ENCODE measurements at places on chromosomes 7 and 10.

DNA sequence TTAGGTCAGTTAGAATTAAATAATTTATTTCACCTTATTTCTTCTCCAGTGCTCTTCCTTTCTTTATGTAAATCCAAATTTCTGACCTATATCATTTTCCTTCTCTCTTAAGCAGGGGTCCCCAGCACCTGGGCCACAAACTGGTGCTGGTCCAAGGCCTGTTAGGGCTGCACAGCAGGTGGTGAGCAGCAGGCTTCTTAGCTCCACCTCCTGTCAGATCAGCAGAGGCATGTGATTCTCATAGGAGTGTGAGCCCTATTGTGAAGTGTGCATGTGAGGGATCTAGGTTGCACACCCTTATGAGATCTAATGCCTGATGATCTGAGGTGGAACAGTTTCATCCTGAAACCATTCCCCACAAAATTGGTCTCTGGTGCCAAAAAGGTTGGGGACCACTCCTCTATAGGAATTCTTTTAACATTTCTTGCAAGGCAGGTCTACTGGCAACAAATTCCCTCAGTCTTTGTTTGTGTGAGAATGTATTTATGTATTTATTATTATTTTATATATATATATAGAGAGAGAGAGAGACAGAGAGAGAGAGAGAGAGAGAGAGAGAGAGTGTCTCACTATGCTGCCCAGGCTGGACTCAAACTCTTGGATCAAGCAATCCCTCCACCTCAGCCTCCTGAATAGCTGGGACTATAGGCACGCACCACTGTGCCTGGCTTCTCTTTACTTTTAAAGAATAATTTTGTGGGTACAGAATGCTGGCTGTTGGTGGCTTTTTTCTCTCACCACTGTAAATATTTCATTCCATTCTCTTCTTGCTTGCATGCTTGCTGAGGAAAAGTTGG, 4.3 kb upstream of the ABCC2 start:
- no peak for DNase-seq

DNA sequence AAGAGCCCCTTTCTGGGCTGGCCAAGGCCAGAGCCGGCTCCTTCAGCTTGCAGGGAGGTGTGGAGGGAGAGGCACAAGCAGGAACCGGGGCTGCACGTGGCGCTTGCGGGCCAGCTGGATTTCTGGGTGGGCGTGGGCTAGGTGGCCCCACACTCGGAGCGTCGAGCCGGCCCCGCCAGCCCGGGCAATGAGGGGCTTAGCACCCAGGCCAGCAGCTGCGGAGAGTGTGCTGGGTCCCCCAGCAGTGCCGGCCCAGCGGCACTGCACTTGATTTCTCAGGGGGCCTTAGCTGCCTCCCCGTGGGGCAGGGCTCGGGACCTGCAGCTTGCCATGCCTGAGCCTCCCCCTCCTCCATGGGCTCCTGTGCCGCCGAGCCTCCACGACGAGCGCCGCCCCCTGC, 48.1 kb downstream of the SH2D4B start:
- DNase-seq = no peak

GRCh38 chr10:120505866-120506265, 48.8 kb downstream of the PLPP4 start:
- DNase-seq = no peak

GRCh38 chr10:4672201-4672600, 153.8 kb upstream of the AKR1E2 start:
- DNase-seq = no peak

DNA sequence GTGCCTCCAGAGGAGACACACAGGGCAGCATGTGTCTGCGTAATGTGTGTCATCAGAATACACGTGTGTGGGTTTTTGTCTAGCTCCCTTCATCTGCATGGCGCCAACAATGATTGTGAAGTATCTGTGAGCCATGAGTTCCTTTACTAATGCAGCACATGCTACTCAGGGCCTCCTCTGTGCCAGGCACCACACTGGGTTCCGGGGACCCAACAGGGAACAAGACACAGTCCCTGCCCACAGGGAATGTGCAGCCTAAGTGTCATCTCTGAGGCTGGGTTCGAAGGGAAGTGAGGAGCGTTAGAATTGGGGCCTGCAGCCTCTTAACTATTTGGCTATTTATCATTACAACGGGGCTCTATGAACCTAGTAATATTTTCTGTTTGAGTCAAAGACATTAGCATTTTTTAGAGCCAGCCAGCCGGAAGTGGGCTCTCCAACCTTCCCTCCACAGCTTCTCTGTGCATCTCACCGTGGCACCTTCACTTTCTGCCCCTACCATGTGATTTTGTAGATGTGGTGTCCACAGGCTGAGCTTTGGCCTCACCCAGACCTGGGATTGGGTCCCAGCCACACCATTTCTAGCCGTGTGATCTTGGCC, 43.9 kb upstream of the SRGN start:
- no peak for DNase-seq

DNA sequence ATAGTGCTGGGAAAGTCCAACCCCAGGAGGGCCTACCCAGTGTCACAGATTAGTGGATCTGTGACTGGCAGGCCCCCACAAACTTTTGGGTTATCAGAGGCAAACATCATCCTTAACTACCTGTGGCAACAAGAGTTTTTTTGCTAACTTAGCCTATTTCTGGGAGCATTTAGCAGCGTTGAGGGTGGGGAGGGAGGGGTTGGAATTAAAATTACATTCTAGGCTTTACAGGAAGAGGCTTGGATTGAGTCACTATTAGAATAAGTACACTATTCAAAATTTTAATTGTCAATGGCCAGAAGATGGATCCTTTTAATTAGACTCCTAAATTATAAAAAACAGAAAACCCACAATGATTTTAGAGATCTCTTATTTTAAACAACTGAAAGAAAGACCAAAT, 267.9 kb upstream of the NPSR1 start:
- no peak for DNase-seq

GRCh38 chr7:69817121-69817520, 218.8 kb downstream of the AUTS2 start:
- no peak for DNase-seq

- peak; percentile 58 for DNase-seq
These were observed 13.9 kb downstream of the TSPAN14 start for GRCh38 chr10:80468002-80468401.

- DNase-seq = no peak
These were observed 19.9 kb downstream of the POLL start for GRCh38 chr10:101568054-101568745.

GRCh38 chr7:140876519-140877248, 48.0 kb downstream of the BRAF start:
- no peak for DNase-seq

DNA sequence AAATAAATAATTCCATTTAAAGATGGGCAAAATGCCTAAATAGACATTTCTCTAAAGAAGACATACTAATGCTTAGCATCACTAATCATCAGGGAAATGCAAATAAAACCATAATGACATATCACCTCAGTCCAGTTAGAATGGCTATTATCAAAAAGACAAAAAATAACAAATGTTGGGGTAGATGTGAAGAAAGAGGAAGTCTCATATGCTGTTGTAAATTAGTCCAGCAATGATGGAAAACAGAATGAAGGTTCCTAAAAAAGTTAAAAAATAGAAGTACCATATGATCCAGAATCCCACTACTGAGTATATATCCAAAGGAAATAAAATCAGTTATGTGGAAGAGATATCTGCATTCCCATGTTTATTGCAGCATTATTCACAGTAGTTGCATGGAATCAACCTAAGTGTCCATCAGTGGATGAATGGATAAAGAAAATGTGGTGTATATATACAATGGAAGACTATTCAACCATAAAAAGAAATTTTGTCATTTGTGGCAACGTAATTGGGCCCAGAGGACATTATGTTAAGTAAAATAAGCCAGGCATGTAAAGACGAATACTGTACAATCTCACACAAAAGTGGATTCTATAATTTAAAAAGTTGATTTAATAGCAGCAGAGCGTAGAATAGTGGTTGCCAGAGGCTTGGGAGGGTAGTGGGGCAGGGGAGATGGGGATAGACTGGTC, 52.0 kb downstream of the TCAF1 start:
- no peak for DNase-seq

DNA sequence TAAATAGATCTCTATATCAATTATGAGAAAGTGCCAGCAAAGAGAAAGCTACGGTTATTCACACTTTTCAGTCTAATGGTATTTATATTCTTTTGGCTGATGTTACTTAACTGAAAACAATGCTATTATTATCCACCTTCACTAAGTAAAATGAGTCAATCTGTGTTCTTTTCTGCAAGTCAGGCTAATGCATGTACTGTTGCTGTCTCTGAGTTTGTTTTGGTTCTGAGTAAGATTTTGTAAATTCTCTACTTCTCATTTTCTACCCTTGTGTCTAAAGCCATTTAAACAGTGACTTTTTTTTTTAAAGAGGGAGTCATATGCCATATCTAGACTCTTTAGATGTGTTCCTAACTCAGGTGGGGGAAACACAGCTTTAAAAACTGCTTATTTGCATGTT, 7.5 kb downstream of the VWC2 start:
- no peak for DNase-seq

GRCh38 chr7:107924841-107925504, 34.0 kb downstream of the DLD start:
- DNase-seq = no peak

DNA sequence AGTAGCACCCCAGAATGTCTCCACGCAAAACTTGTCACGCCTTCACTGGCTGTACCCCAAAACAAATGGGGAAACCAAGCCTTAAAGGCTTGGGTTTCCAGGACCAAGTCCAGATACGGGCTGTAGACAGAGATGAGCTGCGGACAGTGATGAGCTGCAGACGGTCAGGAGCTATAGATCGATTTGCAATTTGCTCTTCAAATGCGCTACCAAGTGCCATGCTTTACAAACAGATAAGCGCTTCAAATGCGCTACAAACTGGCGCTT, 658 bp upstream of the SGCE start:
- DNase-seq = no peak

DNA sequence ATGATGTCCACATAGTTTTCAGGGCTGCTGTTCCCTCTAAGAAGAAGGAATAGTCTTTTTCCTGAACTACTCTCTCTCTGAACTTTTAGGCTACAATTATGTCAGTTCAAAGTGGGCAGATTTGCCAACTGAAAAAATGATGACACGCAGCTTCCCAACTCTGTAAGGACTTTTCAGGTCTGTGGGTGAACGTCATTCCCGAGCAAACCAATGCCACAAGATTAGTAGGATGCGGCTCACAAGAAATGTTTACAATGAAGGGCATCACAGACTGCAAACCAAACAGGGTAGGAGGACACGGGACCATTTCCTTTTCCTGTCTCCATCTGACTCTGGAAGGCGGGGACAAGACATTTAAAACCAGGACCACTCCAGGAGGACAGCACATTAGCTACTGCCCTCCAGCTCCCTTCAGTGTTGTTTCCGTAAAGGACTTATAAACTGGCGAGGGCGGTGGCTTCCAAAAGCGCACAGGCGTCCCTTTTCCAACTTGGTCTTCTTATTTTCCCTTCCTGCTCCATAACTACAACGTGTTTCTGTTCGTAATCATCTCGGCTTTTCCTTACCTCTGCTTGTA, 539 bp upstream of the MKLN1 start:
- no peak for DNase-seq

- no peak for DNase-seq
These were observed 27.8 kb upstream of the KCNK18 start for GRCh38 chr10:117169480-117169879.

- no peak for DNase-seq
These were observed 56.8 kb upstream of the FAM171A1 start for GRCh38 chr10:15427843-15428414.

- no peak for DNase-seq
These were observed 329.2 kb downstream of the TNS3 start for GRCh38 chr7:47252675-47253074.

GRCh38 chr7:28658381-28658780, 246.1 kb downstream of the CREB5 start:
- DNase-seq = no peak

DNA sequence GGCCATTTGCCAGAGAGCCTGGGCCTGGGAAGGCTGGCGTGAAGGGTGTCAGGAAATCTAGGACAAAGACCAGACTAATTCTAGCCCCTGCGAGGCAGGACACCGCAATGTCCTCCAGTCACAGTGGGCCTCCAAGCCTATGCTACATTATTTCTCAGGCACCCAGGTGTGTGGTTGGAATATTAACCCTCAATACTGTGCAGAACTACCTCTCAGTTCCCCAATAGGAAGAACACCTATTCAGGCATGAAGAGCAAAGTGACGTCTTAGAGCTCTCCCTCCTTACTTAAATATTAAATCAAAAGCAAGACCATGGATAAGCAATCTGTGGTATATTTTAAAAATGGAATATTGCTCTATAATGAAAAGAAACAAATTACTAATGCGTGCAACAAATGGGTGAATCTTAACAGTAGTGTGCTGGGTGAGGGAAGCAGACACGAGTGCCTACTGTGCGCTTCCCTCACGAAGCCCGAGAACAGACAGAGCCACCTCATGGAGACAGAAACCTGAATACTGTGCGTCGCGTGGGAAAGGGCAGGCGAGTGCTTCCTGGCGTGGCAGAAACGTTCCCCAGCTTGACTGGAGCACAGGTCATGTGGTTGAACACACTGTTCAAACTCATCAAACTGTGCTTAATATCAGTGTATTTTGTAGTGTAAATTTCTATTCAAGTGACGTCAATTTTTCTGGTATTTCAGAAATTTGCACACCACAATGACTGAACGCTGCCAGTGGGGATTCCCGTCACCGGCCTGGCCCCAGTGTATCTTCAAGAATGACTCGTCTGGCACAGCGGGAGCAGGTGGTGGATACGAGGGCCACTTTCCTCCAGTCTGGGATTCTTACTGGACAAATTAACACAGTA, 15.5 kb upstream of the PTPRN2 start:
- no peak for DNase-seq

GRCh38 chr7:30406664-30407425, 71.7 kb downstream of the NOD1 start:
- DNase-seq = no peak

- no peak for DNase-seq
These were observed 269.8 kb downstream of the SORCS1 start for GRCh38 chr10:106894692-106895091.

DNA sequence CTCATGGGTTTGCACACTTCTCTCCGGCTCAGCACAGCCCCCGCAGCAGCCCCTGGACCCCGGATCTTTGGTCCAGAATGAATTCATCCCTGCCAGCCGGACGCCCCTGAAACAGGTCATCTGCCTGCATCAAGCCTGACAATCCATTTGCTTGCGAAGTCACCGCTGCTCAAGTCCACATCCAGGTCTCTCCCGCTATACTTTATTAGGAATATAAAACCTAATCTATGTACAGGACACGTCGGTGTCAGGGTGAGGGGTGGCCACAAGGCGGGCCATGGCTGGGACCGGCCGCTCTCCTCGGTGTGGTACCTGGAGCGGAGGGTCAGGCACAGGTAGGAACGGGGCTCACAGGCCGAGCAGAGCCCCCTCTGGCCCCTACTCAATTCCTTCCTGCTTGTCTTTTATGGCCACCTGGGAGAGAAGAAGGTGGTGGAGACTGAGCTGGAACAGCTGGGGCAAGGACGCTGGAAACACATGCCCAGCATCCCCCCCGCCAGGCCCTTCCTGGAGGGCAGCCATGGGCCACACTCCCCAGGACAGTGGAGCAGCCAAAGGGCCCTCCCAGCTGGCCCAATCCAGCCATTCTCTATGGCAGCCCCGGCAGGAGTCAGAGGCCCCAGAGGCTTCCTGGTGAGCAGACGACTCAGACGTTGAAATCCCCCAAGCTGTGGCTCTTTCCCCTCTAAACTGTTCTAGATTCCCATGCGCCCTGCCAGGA, 5.3 kb downstream of the POLR2J start:
- no peak for DNase-seq
